NCI-H2171 (cell line): ENCODE measurements at places on chromosomes 2 and 18.

DNA sequence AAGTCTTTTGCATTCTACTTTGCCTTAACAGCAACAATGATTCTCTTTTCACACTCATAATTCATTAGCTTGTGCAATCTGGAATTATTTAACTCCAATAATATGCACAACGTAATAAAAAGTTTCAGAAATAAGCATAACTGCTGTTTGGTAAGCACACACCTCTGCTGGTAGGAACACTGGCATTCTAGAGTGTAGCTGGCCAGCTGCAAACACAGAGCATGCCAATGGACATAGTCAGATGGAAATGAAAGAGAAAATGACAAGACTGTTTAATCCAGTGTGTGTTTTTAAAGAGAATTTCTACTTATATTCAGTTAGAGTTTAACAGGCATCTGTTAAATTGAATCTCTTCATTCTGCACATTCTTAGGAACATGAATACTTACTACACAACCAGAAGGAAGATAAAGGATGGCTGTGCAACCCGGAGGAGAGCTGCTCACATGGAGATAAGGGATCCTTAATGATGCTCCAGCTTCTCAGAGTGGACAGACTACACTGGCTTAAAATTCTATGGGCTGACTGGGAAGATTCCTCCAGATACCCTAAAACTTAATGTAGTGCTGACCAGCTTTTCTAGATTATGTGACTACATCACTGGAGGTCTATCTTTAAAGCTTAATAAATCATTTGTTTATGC, 94.6 kb upstream of the CHAC2 start:
- DNase-seq = no peak

DNA sequence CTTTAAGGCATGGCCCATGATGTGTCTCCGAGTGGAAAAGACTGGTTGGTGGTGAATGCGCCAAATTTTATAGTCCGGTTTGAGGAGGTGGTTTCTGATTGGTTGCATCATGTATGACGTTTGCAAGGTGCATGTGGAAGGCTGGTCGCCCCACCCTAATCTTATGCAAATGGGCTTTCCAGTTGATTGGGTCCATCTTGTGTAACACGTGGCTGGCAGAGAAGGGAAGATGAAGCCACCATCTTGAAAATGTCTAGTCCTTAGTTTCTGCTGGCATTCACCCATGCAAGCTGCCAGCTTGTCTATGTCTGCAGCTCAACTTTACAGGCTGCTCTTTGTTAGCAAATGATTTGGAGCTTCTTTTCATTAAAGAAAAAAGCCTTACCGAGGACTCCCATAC, 132.2 kb downstream of the PIK3C3 start:
- DNase-seq = no peak

GRCh38 chr2:212628586-212628985, 90.0 kb upstream of the ERBB4 start:
- no peak for DNase-seq

GRCh38 chr2:8518979-8519668, 162.7 kb upstream of the ID2 start:
- no peak for DNase-seq
